Ecto neural progenitor cell (in vitro differentiated cells): ENCODE measurements at places on chromosomes 1 and 21.

GRCh38 chr21:25385911-25386474, 221.3 kb downstream of the MRPL39 start:
- no peak for DNase-seq

- DNase-seq, result no peak
Observed at GRCh38 chr1:151860504-151861187, 7.1 kb upstream of the THEM5 start.

GRCh38 chr1:58968360-58968952, 184.6 kb upstream of the JUN start:
- no peak for DNase-seq

DNA sequence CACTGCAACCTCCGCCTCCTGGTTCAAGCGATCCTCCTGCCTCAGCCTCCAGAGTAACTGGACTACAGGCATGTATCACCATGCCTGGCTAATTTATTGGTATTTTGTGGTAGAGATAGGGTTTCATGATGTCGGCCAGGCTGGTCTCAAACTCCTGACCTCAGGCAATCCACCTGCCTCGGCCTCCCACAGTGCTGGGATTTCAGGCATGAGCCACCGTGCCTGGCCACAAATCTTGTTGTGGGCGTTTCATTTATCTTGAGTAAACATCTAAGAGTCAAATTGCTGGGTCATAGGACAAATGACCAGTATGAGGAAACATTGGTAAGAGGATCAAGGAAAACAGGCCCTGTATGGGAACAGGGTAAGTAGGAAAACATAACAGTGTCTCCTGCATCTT, 17.9 kb downstream of the TMEM200B start:
- no peak for DNase-seq

DNA sequence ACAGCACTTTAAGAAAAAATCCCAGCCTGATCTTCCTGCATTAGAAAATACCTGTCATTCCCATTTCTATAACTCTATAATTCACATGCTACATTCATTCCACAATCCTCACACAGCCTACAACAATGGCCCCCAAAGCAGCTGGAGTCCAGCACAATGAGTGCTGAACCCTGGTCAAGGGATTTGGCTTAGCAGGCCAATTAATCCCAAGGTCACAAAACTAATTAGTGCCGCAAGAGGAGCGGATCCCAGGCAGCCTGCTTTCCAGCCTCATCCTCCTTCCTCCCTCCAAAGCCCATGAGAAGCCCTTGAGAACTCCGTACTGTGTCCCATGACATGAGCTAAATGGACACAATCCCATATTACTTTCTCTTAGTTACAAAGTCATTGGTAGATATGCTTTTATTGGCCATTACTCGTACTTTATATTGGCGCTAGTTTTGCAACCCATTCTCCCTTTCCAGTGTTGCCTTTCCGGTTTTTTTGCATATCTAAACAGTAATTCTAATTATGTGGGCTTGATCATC, 94.8 kb downstream of the DAB1 start:
- no peak for DNase-seq

DNA sequence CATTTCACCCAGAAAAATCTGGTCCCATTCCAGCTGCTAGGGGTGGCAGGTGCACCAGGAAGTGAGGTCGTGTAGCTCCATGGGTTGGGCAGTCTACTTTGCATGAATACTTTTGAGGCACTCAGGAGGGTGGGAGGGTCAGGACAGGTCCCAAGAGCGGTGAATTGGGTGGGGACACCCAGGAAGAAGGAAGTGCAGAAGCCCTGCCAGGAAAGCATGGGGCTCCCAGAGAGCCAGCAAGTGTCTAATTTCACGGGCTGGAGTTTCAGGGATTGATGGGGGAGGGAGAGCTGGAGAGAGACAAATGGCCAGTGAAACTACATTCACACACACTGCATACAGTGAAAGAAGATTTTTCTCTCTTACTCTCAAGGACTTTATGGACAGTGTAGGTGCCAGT, 137.8 kb downstream of the GALNT2 start:
- DNase-seq, result no peak

DNA sequence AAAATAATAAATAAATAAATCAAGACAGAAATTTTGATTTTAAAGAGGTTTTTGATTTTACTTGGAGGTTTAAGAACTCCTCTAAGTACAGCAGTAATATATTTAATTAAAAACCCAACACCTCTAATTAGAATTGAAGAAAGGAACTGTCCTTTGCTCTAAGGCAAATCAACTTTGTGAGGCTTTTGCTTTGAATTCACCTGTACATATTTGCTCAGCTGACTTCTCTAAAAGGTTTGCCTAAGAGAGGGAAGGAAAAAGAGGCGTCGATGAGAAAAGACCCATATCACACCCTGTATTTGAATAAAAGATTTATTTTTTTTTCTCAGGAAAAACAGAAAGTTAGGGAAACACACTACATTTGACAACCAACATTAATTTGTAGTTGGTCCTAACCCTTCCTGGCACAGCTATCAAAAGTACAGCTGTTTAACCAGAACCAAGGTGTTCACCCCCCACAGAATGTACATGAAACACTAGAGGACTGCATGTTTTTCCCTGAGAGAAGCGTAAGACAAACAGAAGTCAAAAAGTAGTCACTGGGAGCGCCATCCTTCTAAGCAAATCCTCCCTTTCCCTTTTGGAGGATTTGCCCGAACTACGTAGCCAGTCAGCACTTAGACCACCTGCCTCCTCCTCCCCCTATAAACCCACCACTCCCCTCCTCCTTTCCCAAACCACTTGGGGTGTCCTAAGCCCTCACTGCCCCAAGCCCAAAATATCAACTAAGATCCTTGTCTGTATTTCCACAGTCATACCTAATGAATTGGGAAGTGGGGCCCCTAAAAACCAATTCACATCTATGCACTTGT, 4.9 kb downstream of the MCL1 start:
- no peak for DNase-seq

DNA sequence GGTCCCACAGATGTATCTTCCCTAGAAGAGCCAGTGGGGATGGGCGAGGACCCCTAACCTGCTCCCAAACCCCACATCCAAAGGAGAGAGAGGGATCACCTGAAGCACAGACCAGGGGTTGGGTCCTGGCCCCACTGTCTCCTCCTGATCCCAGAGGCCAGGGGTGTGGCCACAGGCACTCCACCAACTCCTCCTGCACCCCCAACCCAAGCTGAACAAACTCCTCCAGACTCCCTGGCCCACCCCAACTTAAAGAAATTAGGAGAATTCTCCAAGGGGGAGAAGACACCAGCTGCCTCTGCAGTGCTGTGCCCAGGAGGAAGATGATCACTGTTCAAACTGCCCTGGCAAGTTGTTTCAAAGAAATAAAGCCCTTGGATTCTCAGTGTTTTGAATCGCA, 4.5 kb upstream of the PRAMEF12 start:
- no peak for DNase-seq

DNA sequence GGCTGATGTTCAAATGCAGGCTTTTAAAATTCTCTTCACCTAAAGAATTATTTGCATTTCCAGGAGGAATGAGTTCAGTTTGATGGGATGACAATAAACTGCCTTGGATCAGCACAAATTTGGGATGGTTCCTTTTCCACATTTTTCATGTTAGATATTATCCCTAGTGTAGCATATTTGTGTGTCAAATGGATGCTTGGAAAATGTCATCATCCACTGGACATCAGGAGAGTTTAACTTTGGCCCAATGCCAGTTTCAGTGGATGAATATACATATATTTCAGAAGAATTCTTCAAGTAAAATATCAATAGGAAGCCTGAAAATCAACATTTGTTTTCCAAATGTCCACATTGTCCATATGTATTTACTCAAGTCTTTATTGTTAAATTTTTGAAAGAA, 116.5 kb upstream of the COL24A1 start:
- no peak for DNase-seq

GRCh38 chr1:219189021-219189824, 15.5 kb downstream of the LYPLAL1 start:
- no peak for DNase-seq

GRCh38 chr21:43325968-43326715, 100.8 kb downstream of the SIK1 start:
- DNase-seq, result no peak

- no peak for DNase-seq
Observed at GRCh38 chr1:183218971-183219615, 33.0 kb downstream of the LAMC2 start.

- peak; percentile 55 for DNase-seq
Observed at GRCh38 chr1:50700214-50700613, 259.9 kb downstream of the FAF1 start.

GRCh38 chr1:11943619-11944018, 9.1 kb downstream of the PLOD1 start:
- DNase-seq, result no peak

GRCh38 chr1:42742617-42743316, 2.7 kb upstream of the CLDN19 start:
- DNase-seq, result no peak

DNA sequence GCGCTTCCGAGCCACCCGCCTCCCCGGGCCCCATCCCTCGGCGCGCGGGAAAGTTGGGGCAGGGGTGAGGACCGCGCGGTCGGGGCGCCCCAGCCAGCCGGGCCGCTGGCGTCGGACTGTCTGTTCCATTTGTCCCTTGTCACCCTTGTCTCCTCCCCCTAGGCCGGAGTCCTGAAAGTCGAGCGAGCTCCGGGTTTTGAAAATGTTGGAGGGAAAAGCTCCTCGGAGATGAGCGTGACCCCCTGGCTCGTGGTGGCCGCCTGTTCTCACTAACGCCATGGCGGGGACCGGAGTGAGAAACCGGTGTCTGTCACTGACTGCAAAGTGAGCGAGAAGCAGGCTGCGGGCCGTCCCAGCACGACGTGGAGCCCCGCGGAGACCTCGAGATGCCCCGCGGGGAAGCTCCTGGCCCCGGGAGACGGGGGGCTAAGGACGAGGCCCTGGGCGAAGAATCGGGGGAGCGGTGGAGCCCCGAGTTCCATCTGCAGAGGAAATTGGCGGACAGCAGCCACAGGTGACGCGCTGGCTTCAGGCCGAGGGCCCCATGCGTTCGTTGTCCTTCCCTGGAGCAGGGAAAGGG, 491 bp downstream of the PER3 start:
- DNase-seq, result peak; percentile 57

GRCh38 chr1:108669679-108670078, 8.8 kb upstream of the HENMT1 start:
- no peak for DNase-seq

DNA sequence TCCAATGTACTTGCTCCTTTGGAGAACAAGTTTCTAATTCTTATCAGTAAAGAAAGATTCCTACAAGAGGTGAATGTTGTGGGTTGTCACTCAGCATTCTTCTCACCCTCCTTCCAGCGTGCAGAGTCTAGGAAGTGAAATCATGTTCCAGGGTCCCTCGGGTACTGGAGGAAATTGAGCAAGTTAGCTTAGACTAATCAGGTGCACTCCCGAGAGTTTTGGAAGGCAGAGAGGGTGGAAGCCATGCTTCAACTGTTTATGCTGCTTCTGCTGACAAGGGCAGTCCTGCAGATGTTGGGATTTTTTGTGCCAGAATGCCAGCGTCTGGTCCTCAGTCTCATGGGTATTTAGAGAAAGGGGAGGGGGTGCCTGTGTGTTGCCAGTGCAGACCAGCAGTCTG, 5.3 kb upstream of the C1orf115 start:
- no peak for DNase-seq

- no peak for DNase-seq
Observed at GRCh38 chr1:54220004-54220811, 20.2 kb downstream of the MRPL37 start.

- no peak for DNase-seq
Observed at GRCh38 chr1:218101409-218101808, 183.7 kb upstream of the RRP15 start.

- DNase-seq, result no peak
Observed at GRCh38 chr1:156885314-156885713, 8.2 kb upstream of the PEAR1 start.

DNA sequence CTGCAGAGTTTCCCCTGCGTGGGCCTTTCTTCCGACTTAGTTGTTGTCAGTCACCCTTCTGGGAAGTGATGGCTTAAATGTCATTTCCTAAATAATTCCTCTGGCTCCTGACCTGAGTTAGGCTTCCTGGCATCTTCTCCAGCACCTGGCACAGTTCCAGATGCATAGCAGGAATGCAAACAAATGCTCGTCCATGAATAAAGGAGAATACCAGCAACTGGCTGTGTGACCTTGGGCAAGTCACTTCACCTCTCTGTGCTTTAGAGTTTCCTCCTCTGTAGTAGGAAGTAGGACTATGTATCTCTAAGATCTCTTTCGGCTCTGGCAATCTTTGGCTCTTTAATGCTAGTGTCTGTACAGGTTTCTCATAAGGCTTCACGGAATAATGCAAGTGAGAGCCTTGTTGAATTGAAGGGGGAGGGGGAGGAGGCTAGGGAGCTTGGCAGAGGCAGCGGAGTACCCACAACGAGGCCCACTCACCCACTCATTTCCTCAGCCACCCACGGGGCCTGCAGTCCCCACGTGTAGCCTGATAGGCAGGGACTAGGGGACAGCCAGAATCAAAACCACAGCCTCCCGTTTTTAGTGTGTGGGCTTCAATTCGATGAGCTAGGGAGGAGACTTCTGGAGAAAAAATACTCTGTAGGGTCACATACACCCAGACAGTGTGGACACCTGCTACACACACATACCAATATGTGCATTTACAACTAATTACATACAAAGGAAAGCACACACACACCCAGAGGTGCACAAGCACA, 48.1 kb downstream of the TENT5C start:
- no peak for DNase-seq

DNA sequence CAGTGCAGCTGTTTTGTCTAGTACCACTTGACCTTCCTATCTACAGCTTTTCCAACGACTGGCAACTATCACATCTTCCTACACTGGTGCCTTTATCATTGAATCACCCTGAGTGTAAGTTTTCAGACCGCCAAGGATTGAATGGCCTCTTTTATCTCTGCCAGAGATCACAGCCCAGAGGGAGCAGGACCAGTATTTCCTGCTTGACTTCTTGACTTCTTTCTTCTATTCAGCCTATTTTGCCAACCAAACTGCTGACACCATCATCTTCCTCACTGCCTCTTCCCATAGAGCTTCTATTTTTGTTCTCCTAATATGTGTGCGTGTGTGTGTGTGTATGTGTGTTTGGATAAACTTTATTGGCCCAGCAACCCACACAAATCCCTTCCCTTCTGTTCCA, 53.8 kb downstream of the SERBP1 start:
- no peak for DNase-seq

DNA sequence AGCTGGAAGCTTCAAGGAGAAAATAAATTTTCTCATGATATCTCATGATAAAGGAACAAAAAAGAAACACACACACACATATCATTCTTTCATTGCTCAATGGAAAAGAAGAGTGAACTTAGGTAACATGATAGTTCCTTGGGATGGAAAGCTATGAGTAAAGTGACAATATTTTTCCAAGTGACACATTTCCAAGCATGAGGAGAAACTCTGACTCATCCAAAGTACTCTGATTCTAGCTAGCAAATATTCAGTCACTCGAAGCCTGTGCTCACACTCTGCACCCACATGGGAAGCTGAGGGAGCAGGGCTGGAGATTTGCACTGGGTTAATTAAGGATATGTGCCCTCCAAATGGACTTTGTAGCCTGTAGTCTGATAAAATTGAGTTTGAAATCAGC, 222.4 kb downstream of the LRRC40 start:
- no peak for DNase-seq

- no peak for DNase-seq
Observed at GRCh38 chr1:27554759-27555699, 48.9 kb downstream of the AHDC1 start.
